ENCODE measurements at places on chromosomes 3 and 15.

GRCh38 chr3:42214064-42214463 is 51.9 kb downstream of the CCK start:
- DNase-seq: no peak

DNA sequence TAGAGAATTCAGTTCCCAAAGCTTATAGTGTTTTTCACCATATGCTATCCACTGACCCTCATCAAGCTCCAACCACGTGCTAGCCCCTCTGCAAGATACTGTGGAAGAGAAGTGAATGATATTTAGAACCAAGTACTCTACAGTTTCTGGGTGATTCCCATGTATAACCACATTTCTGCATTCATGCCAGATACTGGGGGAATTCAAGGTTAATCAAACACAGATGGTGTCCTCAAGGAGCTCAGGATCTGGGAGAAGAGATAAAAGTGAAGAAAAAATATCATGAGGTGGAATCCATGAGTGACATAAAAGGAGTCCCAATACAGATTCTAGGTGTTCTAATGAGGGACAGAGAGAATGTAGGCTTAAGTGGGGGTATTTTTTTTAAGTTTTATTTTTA is 195.8 kb downstream of the FHIT start:
- DNase-seq: no peak

DNA sequence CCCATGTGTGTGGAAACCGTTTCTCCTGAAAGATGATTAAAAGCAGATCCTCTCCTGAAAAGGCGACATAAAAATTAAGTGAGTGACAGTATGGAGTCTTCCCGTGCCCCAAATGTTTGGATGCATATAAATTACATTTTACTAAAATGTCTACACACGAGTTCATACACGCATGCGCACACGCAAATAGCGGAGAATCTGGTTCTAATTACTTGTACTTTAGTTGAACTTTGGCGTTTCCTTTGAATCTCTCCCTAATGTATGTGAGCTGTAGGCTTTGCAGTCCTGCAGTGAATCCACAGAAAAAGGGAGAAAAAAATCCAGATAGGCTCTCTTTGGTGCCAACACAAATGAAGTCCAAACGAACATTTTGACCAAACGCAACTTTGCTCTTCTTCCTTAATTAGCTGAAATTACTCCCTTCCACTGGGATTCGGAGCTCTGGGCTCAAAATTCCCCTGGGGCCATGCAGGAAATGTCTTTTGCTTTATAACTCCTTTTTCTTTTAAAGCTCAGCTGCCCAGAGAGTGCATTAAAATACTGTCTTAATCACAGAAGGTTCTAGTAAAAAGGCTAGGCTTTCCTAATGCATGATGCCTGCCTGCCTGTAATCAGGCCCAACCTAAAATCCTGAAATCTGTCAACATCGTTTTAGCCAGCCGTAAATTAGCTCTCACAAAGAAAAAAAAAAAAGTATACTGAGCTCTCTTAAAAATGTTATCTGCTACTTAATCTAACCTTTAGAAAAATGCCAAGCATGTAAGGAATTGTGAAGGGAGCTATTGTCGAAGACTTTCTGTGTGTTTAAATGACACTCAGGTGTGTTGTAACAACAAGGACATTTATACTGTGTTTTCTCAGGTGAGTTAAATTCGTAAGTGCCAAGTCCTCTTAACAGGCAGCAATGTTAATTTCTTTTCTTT is 26.2 kb downstream of the RARB start:
- no peak for DNase-seq

- DNase-seq: no peak
Observed at GRCh38 chr3:55330355-55330754, 156.8 kb downstream of the WNT5A start.

DNA sequence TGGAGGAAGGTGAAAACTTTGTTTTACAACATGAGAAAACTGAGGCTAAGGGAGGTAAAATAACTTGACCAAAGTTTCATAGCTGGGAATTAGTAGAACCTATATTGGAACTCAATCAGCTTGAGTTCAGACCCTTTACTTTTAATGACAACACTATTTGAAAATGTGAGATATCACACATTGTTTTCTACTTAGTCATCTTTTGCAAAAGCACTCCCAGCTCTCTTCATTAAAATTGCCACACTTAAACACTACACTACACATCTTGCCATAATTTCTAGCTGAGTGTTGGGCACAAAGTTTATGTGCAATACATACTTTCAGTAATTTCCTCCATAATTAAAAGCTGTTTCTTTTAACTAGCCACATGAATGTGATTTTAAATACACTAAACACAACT is 230.4 kb upstream of the DCBLD2 start:
- DNase-seq: no peak

- DNase-seq: no peak
Observed at GRCh38 chr3:185065059-185065458, 87.8 kb downstream of the C3orf70 start.

DNA sequence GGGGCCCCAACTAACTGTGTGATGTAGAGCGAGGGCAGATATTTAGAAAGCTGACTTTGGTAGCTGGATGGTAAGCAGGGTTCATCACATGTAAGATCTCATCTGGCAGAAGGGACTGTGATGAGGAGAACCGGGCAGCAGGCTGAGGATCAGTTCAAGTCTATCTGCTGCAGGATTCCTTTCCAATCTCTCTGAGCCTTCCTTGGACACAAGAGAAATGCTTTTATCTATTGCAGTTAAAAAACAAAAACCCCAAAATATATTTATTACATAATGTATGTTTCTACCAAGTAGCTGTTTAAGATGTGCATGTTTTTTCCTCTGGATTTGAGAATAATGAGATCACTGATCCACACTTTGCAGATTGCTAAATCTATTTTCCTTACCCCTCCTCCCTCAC is 411.5 kb downstream of the RAP2B start:
- no peak for DNase-seq

DNA sequence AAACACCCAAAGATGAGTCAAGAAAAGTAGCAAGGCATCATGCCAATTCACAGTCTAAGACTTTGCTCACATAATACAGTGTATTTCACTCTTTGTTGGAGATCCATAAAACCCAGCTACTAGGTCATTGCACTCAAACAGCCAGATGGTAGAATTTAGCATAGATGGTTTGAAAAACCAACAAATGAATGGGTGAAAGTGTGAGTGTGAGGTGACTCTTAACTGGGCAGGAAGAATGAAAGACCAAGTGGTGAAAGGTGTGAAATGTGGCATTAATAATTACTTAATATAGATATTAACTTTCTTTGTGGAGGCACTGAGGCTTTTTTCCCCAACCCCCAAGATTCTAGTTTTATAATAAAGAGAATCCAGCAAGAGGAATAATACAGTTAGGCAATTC is 159.5 kb downstream of the SQOR start:
- DNase-seq: no peak

DNA sequence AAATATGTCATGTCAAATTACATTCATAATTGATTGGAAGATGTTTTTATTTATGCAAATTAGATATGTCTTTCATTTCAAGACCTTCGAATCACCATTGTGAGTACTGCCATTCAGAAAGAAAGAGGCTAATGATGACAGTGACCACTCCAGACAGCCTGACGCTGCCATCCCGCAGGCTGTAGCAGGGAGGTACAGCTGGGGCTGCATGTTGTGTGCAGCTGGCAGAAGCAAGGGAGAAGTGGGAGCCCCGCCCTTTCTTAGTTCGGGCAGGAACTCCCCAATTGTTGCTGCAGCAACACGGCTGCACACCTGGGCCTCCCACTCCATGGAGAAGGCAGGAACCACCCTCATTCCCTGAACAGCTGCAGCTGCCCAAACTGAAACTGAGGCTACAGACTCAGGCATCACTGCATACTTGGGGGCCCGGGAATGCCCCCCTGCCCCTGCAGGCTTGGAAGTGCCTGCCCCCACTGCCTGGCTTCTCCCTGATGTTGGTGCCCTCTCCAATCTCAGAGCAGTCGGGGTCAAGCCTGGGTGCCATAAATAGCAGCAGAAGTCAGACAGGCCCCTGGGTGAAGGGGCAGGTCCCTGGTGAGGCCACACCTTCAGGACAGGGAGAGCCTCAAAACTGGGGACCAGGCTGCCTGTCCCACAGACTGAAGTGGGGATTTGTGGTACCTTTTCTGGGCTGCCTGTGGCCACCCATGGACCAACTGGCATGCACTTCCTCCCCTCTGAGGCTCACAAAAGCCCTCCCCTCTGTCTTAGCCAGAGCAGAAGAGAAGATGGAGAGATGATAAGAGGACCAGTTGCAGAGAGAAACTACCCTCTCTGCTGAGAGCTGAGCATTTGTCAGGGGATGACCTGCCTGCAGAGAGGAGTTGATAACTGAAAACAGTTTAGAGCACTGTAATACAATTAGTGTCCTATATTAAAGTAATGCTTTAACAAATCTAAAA is 964.6 kb downstream of the SI start:
- no peak for DNase-seq

DNA sequence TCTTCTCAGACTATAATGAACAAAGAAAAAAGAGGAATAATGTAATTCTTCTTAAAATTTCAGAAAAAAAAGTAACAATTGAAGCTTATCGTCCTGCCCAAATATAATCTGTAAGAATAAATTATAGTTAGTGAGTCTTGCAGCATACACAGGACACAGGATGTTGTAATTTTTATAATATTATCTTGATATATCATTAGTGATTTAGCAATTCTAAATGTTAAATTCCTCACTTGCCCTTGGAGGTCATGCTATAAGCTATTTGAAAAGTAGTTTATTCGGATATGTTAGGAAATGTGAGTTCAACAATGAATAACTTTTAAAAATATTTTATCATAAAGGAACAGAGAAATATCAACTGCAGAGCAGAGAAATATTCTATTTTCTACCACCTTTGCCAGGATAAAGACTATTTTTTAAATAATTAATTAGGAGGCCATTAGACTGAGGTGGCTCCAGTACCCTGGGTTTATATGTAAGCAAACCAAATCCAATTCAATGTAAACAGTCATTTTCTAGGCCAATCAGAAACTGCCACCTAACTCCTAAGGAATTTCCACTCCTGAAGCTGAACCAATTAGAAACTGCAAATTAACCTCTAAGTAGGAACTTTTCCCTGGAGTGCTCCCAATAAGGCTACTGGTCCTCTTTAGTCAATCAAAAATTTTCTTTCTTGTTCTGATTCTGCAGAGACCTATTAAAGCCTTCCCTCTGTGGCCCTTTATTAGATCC is 1109.3 kb downstream of the ROBO2 start:
- no peak for DNase-seq

- no peak for DNase-seq
Observed at GRCh38 chr3:16182612-16183011, 8.1 kb downstream of the GALNT15 start.

- DNase-seq: peak; percentile 34
Observed at GRCh38 chr3:193905541-193906396, 230.2 kb upstream of the HES1 start.

DNA sequence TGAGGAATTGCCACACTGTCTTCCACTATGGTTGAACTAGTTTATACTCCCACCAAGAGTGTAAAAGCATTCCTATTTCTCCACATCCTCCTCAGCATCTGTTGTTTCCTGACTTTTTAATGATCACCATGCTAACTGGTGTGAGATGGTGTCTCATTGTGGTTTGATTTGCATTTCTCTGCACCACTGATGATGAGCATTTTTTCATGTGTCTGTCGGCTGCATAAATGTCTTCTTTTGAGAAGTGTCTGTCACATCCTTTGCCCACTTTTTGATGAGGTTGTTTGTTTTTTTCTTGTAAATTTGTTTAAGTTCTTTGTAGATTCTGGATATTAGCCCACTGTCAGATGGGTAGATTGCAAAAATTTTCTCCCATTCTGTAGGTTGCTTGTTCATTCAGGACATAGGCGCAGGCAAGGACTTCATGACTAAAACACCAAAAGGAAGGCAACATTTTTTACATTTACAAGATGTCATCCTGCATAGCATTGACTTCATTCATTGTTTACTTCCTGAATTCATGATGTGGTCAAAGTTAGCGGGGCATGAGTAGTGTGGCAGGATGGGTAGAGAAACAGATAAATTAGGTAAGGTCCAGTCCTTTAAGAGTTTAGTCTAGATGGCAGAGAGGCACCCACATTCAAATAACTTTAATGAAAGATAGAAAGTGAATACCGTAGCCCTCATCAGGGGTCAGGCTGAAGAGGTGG is 45.1 kb upstream of the LPP start:
- DNase-seq: no peak

DNA sequence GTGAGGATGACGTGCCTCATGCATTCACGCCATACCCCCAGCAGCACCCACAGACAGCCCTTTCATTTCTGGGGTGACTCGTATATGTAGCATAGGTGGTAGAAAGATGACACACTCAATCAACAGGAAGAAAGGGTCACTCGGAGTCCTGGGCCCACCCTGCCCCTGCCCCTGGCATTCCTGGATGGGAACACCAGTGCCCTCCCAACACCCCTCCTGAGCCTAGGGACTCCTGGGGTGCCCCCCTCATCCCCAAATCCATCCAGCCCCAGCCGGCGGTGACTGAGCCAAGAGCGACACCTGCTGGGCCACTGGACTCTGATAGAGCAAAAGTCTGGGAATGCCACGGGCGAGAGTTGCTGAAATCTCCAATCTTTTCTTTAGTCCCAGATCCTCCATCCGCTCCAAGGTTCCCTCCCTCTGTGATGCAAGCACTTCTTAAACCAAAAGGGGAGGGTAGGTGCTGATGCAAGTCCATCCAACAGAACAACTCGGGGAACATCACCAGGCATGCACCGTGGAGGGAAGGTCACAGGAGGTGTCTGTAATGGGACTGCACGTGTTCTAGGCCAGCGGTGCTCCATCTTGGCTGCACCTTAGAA is 31.1 kb downstream of the ACAN start:
- DNase-seq: peak; percentile 40
